GM12865 (cell line): ENCODE measurements at places on chromosomes 6 and 20.

DNA sequence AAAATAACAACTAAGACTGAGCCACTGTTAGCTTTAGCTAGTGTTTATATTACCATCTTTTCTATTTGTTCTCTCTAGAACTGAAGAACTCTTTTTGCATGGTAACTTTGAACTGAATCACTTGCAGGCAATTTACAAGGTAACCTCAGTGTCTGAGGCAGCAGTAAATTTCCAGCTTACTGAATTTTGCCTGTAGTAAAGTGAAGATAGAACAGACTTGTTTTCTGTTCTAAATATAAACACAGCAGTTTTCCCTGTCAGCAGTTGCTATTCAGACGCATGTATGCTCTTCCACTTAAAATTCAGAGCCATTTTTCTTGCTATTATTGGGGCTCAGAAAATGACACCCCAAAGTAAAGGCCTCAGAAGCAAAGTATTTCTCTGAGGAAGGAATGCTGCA, 974.0 kb upstream of the GJE1 start:
- DNase-seq, result no peak

GRCh38 chr6:157867981-157868380, 44.9 kb downstream of the SNX9 start:
- no peak for DNase-seq

GRCh38 chr20:49859011-49859410, 46.4 kb downstream of the SLC9A8 start:
- DNase-seq, result no peak

DNA sequence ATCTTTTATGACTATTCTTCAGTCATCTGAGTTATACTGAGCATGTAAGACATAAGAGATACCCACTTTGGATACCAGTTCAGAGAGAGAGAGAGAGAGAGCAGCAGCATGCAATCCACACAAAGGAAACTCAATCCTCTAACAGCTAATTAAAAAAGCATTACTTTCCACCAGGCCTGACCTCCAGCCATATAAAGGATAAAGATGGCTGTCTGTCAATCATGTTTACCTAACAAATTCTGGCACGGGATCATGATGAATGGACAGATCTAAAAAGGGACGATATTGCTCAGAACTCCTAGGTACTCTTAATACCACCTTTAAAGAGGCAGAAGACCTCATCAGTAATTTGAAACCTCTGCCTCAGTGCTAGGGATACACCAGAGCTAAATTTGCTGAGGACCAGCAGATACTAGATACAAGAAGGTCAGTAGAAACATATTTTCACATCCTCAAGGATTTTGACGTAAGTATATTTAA, 159.2 kb downstream of the RPS12 start:
- no peak for DNase-seq

- peak; percentile 54 for DNase-seq
Measured at GRCh38 chr6:106637717-106638341, 8.5 kb downstream of the QRSL1 start.

GRCh38 chr6:134003542-134003951, 48.9 kb downstream of the SLC2A12 start:
- no peak for DNase-seq

DNA sequence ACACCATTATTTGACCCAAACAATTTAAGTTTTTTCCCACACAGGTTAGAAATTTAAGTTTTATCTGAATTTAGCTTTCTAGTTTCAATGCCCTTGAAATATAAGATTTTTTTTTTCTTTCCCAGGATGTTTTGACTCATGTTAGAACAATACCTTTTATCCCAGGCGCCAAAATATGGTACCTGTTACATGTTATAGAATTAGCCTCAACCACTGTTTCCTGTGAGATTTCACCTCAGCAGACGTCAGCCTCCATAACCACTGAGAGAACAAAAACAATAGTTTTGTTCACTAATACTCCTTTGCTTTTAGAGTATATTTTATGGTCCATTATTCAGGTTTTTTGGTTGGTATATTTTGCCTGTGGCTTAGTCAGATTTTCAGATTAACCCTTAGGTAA, 302.9 kb downstream of the CDKAL1 start:
- DNase-seq, result peak; percentile 37
